ENCODE measurements at places on chromosomes 7 and 10.
A peak's percentile ranks its signal among the peaks of the same experiment; 100 is the strongest.

DNA sequence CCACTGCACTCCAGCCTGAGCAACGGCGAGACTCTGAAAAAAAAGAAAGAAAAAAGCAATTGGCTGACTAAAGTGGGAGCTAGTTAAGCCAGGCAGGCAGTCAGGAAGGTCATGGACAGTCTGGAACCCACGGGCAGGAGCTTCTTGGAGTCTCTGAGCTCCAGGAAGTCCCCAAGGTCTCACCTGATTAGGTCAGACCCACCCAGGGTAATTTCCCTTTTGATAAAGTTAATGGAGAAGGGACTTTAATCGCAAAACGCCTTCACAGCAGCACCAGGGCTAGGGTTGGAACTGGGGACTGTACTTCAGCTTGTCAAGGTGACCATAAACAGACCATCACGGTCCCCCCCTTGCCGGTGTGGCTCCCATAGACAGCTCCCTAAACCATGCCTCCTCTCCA is 6.6 kb downstream of the SLC29A4 start:
- DNase-seq: no peak

DNA sequence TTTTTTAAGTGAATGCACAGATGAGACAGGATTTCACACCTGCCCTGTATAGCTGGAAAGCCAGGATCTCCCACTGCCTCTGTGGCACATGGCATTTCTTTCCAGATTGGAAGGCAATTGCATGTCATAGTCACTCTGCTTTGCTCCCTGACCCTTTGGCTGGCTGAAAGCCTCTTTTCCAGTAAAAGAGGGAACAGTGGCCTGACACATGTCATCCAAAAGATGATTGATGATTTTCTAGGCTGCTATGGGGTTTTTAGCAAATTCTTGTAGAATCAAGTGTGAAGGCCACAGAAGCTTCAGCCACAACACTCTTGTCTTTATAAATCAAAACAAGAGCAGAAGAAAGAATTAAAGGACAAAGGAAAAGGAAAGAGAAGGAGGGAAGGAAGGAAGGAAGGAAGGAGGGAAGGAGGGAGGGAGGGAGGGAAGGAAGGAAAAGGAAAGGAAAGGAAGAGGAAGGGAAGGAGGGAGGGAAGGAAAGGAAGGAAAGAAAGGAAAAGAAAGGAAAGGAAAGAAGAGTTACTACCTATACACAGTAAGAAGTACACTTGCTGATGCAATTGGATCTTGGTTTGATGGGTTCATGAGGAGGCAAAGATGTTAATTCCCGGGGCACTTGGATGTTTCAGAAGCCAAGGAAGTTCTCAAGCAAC is 158.9 kb upstream of the FRMD4A start:
- DNase-seq: no peak

GRCh38 chr7:45122975-45123860 is 11.7 kb upstream of the TBRG4 start:
- no peak for DNase-seq

DNA sequence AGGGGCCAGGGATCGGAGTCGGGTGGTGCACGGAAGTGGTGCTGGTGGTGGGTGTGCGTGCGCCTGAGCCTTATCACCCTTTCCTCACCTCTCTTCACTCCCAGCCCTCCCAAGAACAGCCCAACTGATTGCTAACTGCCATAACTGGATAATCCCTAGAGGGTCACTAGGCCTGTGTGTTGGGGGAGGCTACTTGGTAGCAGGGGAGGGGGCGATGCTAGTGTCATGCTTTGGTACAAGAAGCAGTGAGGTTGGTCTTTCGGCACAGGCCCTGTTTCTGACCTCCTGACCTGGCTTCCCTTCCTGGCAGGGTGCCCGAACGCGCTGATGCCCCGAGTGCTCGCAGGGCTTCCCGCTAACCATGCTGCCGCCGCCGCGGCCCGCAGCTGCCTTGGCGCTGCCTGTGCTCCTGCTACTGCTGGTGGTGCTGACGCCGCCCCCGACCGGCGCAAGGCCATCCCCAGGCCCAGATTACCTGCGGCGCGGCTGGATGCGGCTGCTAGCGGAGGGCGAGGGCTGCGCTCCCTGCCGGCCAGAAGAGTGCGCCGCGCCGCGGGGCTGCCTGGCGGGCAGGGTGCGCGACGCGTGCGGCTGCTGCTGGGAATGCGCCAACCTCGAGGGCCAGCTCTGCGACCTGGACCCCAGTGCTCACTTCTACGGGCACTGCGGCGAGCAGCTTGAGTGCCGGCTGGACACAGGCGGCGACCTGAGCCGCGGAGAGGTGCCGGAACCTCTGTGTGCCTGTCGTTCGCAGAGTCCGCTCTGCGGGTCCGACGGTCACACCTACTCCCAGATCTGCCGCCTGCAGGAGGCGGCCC is 652 bp downstream of the KAZALD1 start:
- peak; percentile 47 for DNase-seq

DNA sequence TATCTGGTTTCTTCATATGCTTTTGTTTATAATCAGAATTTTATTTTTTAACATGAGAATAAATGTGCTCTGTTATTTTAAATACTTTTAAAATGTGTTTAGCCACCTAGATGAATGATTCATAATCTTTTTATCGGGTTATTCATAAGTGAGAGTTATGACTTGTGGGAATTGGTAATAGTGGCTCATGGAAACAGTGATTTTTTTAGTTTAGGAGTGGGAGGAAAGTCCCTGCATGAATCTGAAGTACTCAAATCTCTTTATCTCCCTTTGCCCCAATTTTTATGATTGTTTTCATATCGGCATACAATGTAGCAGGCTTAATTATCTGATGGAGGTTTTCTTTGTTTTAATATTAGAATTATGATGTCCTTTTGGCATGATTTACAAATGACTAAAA is 42.9 kb downstream of the TAX1BP1 start:
- no peak for DNase-seq

GRCh38 chr10:79376078-79376628 is 28.9 kb downstream of the PPIF start:
- DNase-seq: no peak

DNA sequence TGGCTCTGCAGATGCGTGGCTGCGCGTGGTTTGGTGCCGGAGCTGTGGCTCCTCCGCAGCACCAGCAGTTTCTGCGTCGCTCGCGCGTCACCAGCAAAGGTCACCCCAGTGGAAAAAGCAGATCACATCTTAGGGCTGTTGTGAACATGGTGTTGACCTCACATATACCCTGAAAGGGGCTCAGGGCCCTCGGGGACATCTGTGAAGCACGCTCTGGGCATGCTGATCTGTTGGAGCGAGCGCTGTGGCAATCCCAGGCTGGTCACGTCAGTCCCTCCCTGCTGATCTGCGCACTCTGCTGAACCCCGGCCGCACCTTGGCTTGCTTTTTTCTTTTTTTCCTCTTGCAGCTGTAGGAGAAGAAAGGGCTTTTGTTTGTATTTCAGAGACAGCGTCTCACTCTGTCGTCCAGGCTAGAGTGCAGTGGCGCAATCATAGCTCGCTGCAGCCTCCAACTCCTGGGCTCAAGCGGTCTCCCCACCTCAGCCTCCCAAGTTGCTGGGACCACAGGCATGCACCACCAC is 33.3 kb upstream of the AP5Z1 start:
- no peak for DNase-seq

DNA sequence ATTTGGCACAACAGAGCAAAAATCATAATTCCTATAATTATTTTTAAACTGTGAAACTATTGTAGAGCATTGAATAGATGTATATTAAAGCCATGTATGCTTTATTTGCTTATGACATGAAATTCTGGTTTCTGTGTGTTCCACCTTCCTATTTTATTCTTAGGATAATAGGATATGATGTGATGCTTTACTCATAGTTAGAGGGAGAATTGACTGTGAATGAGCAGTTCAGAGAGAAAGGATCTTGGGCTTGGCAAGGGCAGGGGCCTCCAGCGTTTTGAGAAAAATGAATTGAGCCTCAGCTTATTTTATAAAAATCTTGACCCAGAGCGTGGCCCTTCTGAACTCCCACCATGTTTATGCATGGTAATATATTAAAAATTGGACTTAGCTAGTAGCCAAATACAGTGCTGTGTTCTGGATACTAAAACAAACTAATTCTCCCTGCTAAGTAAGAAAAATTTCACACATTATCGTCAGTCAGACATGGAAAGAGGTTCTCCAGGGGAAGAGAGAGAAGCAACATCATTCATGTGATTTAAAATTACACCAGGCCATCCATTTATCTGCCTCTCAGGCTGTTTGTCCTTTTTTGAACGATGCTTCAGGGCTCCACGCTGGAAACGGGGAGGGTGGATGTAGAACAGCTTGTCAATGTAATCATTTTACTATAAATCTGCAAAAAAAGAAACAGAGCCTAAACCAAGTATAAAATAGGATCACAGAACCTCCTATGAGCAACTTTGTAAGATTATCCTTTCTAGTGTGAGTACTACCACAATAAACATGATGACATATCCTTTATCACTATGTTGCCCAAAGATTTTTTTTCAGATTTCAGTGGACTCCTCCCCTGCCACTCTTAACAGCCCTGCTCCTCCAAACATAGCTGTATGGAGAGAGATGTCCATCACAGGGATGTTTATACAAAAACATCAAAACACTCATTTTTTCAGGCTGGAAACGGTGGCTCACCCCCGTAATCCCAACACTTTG is 258.1 kb upstream of the C7orf33 start:
- DNase-seq: no peak

- no peak for DNase-seq
Observed at GRCh38 chr10:10045765-10046028, 972.0 kb upstream of the CELF2 start.

- no peak for DNase-seq
Observed at GRCh38 chr10:119669975-119670640, 18.9 kb downstream of the BAG3 start.

GRCh38 chr10:130121486-130122079 is 11.0 kb upstream of the C10orf143 start:
- DNase-seq: no peak

- DNase-seq: no peak
Observed at GRCh38 chr10:43595739-43596298, 10.4 kb upstream of the ZNF485 start.

DNA sequence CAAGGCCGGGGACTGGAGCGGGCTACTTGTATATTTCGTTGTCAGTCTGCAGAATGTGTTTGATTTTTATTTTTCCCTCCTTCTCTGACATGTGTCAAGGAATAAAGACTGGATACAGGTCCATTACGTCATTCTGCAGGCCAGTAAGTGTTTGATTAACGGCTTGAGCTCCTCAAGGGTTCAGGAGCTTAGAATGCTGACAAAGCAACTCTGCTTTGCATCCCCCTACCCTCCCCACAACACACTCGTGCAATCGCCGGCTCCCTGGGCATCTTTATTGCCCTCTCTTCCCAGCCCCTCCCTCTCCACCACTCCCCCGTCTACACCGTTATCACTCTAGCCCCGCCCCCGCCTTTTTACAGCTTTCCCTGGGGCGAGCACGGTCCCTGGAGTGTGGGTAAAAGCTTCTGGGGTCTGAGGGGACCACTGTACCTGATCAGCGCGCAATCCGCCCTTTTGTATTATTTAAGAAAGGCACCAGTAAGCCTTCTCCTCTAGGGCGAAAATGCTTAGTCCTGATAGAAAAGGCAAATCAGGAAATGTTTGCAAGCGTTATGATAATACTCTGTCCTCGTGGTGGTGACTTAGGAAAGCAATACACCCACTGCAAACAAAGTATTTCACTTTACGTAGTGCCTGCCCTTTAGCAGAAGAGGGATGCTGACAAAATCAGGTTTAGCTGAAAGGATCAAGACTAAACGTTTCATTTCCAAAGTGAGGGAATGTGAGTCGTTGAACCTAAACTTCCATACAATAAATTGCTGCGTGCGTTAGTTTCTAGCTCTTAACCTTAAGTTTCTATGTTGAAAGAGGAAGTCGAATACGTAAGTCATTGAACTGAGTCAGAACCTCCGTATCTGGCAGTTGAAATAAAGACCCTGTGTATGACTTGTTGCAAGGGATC is 1.4 kb upstream of the CREB5 start:
- DNase-seq: no peak

DNA sequence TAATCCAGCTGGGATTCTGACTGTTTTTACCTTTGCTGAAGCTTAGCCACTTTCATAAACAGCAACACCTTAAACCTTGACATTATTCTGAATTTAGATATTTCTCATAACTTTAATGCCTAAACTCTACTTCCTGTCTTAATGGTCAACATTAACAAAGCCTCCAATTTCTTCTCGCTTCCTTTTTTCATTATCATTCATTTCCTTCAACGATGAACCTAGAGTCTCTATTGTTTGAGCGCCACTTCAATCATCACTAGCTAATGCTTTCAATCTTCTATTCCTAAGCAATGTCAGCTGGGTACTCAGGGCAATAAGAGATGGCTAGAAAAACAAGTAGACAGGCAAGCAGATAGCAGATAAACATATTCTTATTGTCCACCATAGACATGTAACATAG is 96.6 kb upstream of the TMEM196 start:
- DNase-seq: no peak

GRCh38 chr7:119842786-119843185 is 430.2 kb upstream of the KCND2 start:
- no peak for DNase-seq

DNA sequence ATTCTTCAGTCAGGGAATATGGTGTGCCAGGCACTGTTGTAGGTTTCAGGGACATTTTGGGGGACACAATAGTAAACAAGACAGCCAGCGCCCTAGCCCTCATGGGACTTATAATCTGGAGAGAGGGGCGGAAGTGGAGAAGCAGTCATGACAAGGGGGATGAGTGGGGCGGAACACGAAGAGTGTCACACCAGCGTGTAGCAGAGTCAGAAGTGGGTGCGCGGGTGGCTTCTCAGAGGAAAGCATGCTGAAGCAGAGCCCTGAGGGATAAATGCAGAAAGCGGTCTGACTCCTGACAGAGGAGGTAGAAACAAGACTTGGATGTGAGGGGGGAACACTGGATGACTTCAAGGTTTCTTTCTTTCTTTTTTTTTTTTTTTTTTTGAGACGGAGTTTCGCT is 160.3 kb upstream of the LYZL2 start:
- no peak for DNase-seq

- no peak for DNase-seq
Observed at GRCh38 chr10:75062506-75063299, 48.8 kb upstream of the SAMD8 start.

DNA sequence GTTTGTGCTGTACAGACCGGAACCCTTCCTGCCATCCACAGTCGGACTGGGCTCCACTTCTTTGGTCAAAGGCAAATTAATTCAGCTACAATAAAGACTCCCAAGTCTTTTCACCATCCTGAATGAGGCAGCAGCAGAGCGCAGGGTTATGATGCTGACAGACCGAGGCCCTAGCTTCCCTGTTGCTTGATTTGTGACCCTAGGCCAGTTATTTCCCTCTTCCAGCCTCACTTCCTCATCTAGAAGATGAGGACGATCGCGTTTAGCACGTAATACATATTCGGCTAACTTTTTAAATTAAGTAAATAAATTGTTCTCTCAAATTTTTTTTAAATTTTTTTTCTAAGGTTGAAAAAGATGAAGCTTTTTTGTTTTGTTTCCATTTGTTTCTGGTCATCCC is 18.1 kb downstream of the ADRB1 start:
- no peak for DNase-seq

DNA sequence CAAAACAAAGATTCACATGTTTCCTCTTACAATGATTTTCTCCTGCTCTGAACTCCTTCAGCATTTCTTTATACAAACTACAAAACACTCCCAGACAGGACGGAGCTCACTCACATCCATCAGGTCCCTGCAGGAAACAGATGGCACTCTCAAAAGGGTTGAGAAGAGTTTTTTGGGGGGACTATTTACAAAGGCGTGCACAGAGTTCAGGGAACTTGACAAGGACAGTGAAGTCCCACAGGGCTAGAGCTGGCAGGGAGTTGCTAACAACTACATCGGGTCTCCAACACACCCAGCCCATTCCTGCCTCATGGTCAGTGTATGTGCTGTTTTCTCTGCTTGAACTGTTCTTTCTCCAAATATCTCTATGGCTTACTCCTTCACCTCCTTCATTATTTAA is 24.7 kb upstream of the YAE1 start:
- no peak for DNase-seq

Data from NCI-H345 (cell line).